Karpas-422 (cell line): ENCODE measurements at places on chromosomes 6 and 20. TPM values are rescaled to one million over a fixed set of nuclear protein-coding genes. Genes with fewer than 3 reads are reported as not detected.

Gene PHACTR3
- not detected in 2 replicates for total RNA-seq

Gene NMBR
- not detected in 2 replicates for total RNA-seq

Gene HLA-DQA1
- 216 and 309 TPM in 2 replicates for total RNA-seq

Gene ELOVL4
- not detected in 2 replicates for total RNA-seq

Gene MDFI
- total RNA-seq, result not detected in 2 replicates

Gene HLA-DQB1
- total RNA-seq, result 79.1 and 126 TPM in 2 replicates

Gene RSPH9
- not detected in 2 replicates for total RNA-seq

Gene LTB
- 74.1 and 241 TPM in 2 replicates for total RNA-seq

Gene ACTL10
- total RNA-seq, result 2.5 and 9.2 TPM in 2 replicates

Gene PAX1
- not detected in 2 replicates for total RNA-seq

Gene BCAS4
- 191 and 231 TPM in 2 replicates for total RNA-seq

DNA sequence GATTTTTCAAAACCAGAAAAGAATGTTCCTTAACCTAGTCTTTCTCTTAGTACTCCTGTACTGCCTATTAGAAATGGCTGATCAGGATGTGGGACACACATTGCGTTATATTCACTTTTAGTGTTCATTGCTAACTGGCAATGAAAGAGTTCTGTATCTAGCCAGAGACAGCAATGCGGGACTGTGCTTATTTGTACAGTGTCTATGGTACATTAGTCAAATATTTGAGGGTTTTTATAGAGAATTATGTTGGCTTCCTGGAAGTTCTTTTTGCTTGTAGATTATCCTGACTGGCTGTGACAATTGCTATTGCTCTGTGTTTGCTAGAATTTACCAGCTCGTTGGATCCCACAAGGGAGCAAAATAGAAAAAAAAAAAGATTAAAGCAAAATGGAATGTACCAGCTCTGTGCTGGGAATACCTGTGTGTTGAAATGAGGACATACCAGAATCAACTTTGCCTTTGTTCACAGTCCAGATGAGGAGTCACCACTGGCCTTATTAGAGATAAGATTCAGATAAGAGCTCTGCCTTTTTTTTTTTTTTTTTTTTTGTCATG lies 22.4 kb upstream of the IFNGR1 start:
- DNase-seq, result no peak

GRCh38 chr6:105886814-105887544 lies 199.2 kb upstream of the PRDM1 start:
- no peak for DNase-seq

- no peak for DNase-seq
Measured at GRCh38 chr20:9306521-9306920, 207.9 kb upstream of the LAMP5 start.

DNA sequence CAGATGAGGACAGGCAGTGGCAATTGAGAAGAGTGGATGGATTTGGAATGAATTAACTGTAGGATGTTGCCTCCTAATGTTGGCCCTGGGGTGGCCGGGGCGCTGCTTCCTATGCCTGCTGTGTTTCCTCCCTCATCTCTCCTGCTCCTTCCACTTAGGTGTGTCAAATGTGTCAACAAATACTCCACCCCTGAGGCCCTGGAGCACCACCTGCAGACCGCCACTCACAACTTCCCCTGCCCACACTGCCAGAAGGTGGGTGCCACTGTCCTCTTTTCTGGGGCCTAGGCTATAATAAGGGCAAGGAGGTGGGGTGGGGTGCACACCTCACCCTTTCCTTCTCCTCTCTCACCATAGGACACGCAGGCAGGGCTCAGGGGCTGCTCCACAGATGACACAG lies 30.0 kb upstream of the CHMP4B start:
- no peak for DNase-seq

DNA sequence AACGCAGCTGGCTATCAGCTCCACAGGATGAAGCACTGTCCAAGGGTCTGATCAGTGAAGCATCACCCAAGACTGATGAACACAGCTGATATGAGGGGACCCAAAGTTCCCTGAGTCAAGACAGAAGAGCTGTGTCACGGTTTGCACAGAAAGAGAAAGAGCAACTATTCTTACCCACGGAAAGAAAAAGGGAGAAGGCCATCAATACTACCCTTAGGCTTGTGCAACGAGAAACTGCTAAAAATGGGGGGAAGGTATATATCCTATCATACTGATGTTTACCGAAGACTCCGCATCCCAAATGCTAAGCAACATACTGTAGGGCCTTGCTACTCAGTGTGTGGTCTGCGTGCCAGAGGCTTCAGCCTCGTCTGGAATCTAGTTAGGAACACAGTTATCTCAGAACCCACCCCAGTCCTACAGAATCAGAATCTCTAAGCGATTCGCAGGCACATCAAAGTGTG lies 665 bp downstream of the FASTKD5 start:
- peak; percentile 52 for DNase-seq

- no peak for DNase-seq
Measured at GRCh38 chr6:16228709-16229665, 9.4 kb upstream of the GMPR start.

- DNase-seq, result peak; percentile 44
Measured at GRCh38 chr6:13273931-13274706, 54.2 kb downstream of the TBC1D7 start.

GRCh38 chr20:7994809-7995208 lies 24.8 kb downstream of the TMX4 start:
- DNase-seq, result no peak

GRCh38 chr6:138527411-138528088 lies 28.3 kb upstream of the NHSL1 start:
- DNase-seq, result no peak

GRCh38 chr6:54266400-54266923 lies 41.8 kb upstream of the TINAG start:
- DNase-seq, result no peak

DNA sequence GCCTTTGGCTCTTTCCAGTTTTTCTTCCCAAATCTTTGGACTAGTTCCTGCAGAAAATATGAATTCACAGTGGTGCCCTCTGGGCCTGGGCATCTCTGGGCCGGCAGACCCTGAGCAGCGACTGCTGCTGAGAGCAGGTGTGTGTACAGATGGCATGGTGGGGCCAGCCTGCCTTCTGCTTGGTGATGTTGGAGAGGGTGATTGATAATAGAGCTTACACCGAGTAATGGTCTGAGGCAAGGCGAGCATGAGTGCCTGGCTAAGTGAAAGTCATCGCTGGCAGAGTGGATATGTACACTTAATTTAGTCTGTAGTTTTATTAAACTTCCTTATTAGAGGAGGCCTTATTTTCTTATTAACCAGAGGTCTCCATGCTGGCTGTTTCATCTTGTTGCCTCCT lies 156.9 kb downstream of the CDKAL1 start:
- DNase-seq, result no peak

DNA sequence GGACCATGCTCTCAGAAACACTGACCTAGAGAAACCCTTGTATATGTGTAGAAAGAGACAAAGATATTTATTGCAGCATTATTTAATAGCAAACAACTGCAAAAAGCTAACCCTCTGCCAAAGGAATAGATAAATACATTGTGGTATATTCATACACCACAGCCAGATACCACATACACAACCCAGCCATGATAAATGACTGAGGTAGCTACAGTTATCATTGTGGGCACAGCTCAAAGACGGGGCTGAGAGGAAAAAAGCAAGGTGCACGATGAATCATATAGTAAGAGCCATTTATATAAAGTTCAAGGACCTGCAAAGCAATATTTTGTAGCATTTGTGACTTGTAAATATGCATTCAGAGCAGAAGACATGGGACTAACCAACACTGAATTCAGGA lies 30.8 kb downstream of the RSPO4 start:
- no peak for DNase-seq

- no peak for DNase-seq
Measured at GRCh38 chr6:135229996-135230395, 48.9 kb downstream of the MYB start.

DNA sequence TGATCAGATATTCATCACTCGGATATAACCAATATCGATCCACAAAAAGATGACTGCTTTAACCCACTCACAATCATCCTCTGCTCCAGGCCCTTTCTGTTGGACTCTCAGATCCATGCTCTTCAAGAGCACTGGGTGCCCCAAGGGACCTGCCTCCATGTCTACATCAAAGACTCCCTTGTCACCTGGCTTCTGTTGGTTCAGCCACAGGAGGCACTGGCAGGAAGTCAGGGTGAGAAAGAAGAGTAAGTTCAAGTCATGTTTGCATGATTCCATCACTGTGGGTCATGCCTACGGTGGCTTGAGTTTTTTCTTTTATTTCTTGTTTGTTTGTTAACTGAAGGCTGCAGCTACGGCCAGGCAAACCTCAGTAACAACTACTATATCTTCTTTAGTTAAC lies 243.3 kb downstream of the ADGRG6 start:
- DNase-seq, result no peak

GRCh38 chr6:75494290-75494689 lies 690 bp upstream of the FILIP1 start:
- no peak for DNase-seq

DNA sequence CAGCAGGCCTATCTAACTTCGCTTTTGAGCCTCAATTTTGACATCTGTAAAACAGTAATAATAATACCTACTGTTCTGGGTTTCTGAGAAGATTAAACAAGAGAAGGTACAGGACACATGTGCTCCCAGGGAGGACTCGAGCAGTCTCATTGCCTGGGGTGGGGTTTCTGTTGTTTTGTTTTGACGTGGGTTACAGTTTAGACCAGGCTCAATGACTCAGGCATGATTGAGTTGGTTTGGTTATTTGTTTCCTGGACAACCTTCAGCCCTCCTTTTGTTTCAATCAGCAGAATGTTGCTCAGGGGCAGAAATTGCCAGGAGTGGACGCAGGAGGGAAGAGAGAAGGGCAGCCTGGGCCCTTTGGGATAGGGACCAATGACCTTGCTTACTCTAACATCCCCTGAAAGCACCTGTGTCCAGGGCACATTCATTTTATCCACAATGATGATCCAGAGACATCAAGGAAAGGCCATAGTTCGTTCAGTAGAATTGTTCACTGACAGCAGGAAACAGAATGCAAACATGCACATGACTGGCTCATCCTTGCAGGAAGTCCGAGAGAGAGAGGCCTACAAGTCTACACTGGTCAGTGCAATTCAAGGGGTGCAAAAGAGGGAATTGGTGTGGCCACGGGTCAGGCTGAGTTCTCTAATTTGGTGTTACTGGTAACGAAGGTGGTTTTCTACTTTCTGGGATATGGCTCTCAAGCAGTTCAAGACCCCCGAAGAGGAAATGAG lies 74.5 kb upstream of the MRPS10 start:
- DNase-seq, result no peak

DNA sequence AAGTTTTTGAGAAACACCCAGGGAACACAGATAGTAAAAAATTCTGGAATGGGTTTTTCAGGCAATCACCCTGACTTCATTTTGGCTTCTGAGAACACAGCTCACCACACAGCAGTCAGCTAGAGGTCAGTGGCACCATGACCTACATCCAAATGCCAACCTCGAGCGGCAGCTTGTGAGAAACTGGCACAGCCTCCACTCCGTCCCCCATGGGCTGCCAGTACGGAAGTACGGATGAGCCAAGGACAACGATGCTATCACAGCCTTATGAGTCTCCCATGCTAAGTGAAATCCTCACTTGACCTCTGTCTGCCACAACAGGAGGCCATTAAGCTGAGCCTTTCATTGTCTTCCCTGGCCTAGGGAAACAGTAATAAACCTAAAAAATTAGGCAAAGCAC lies 32.0 kb downstream of the KIF16B start:
- DNase-seq, result no peak

DNA sequence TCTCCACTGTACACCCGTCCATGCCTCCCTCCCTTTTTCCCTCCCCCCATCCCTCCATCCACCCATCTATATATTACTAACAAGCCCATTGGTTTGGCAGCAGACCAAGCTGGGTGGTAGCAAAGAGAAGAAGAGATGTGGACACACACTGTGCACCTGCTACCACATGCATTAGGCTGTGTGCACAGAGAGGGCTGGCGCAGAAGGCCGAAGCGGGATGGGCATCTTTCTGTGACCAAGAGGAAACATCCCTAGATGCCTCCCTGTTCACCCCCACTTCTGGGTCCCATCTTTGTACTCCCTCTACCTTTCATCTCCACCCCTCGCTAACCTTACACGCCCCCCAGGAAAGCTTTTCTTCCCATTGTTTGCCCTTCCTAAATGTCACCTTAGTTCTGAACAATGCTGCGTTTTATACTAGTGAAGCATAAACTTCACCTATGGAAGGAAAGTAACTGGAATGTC lies 64.9 kb upstream of the AFDN start:
- DNase-seq, result no peak

DNA sequence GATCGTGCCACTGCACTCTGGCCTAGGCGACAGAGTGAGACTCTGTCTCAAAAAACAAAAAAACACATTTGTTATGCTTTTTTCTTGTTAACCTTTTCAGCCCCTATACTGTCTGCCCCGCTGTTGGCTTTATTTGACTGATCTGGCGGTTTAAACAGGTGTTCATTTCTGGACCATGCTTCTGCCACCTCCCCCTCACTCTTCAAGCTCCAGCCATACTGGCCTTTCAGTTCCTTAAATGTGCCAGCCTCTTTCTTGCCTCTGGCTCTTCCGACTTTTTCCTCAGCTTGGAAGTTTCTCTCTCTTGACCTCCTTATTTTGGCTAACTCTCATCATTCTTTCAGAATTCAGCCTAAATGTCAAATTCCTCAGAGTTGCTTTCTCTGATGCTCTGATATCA lies 35.2 kb upstream of the TXLNB start:
- peak; percentile 52 for DNase-seq

DNA sequence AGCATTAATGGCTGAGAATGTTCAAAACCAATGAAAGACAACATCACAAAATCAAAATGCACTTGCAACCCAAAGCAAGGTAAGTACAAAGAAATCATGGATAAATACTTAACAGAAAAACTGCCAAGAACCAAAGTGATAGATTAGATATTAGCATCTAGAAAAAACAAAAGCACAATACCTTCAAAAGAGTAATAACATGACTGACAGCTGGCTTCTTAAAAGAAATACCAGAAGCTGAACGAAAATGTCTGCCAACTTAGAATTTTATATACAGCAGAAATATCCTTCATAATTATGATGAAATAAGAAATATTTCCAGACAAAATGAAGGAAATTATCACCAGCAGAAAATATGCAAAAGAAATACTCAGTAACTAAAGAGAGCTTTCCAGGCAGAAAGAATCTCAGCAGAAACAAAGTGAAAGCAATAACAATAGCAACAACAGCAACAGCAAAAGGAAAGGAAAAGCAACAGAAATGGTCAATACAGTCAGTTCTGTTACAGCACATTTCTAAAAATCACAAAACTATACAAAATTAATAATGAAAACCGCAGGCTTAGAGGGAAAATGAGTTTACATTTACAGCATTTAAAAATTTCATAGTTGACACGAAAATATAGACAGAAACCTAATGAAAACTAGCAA lies 121.5 kb upstream of the MAN1A1 start:
- no peak for DNase-seq

- no peak for DNase-seq
Measured at GRCh38 chr20:60288945-60289344, 330.7 kb downstream of the CDH26 start.

GRCh38 chr20:24615353-24615752 lies 145.9 kb downstream of the SYNDIG1 start:
- no peak for DNase-seq

DNA sequence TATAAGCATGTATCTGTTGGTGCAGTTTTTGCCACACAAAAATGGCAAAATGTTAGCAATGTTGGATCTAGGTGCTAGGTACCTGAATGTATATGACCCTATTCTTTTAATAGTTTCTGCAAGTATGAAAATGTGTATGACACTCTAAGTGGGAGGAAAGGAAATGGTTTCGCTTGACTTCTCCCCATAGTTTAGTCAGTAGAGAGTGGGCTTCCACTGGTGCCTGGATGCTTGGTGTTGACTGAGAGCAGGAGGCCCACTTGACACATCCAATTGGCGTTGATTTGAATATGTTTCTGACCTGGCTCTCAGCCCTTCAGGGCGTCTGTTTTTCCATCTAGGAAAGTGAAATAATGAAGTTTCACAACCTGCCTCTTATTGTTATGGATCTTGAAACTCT lies 41.8 kb upstream of the GABRR1 start:
- no peak for DNase-seq

GRCh38 chr6:6556738-6557503 lies 31.6 kb upstream of the LY86 start:
- DNase-seq, result peak; percentile 77
